ENCODE measurements at places on chromosomes 2 and 18. TPM values are rescaled to one million over a fixed set of nuclear protein-coding genes. Genes with fewer than 3 reads are reported as not detected.

DNA sequence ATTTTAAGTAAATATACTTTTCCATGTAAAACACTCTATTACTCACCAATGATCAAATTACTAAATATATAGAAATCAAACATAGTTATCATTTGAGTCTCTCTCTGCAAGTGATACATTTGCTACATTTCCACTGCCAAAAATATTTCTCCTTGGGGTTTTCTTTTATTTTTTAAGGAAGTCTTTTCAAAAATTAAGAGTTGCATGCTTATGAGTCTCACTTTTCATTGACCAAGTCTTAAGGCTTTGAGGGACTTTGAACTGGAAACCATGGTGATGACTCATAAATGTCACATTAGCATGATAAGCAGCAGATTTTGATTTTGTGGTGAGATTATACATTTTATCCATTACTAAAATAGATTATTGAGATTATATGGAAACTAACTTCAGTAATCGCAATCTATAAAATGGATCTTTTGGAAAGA lies 152.9 kb downstream of the FAM124B start:
- no peaks in the 10 kb centered on the region for H3K36me3 ChIP-seq
- H3K4me1 ChIP-seq = no peaks in the 10 kb centered on the region
- H3K27ac ChIP-seq = no peak overlapping the region
- H3K27me3 ChIP-seq = no peaks in the 10 kb centered on the region
- DNase-seq = no peak
- no peak overlapping the region for H3K4me3 ChIP-seq

DNA sequence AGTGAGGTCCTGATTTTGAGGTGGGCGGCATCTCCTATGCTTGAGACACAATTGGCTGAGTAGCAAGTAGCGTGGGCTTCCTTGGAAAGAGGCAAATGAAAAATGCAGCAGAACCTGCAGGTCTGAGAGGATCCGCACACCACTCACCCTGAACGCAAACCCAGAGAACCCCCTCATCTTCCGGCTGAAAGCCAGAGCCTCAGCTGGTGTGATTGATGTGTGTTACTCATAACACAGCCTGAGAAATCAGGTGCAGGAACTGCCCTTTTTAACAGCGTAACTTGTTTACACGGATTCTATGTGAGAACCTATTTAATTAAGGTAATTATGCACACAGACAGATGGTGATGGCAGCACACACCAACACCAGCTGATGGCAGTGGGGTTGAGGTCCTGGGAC lies 123.4 kb downstream of the MRO start:
- no peaks in the 10 kb centered on the region for H3K27me3 ChIP-seq
- DNase-seq = no peak
- H3K36me3 ChIP-seq = no peaks in the 10 kb centered on the region
- H3K4me3 ChIP-seq = no peak overlapping the region
- H3K27ac ChIP-seq = no peak overlapping the region

- no peak for DNase-seq
- no peaks in the 10 kb centered on the region for H3K27me3 ChIP-seq
- H3K4me1 ChIP-seq = no peaks in the 10 kb centered on the region
- H3K36me3 ChIP-seq = no peaks in the 10 kb centered on the region
- H3K27ac ChIP-seq = peak overlapping the region; percentile 64
Measured at GRCh38 chr2:30408961-30409387, 38.1 kb upstream of the LCLAT1 start.

DNA sequence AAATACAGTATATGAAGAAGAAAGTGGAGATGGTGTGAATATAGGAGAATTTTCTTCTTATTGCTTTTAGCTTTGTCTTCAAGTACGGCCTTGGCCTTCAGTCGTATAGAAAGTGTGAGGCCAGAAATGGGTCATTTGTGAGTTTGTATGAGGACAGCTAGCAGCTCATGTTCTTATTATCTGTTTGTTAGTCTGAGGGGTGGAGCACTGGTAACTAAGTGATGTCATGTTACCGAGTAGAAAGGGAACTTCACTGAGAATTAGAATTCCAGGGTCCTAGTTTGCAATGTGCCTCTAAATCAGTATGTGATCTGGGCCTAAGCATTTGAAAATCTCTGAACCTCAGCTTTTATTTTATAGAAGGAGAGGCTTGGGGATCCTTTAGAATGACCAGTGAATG lies 588.6 kb downstream of the NRXN1 start:
- no peak overlapping the region for H3K27ac ChIP-seq
- no peak for DNase-seq
- no peak overlapping the region for H3K4me3 ChIP-seq
- no peaks in the 10 kb centered on the region for H3K36me3 ChIP-seq

GRCh38 chr2:12428786-12429185 lies 287.9 kb upstream of the TRIB2 start:
- no peak overlapping the region for H3K27ac ChIP-seq
- no peaks in the 10 kb centered on the region for H3K27me3 ChIP-seq
- no peaks in the 10 kb centered on the region for H3K4me1 ChIP-seq
- no peaks in the 10 kb centered on the region for H3K36me3 ChIP-seq

Gene KIAA2012
- total RNA-seq = not detected

Gene CABLES1
- 28.7 TPM for total RNA-seq
